ENCODE measurements at places on chromosomes 3 and 15.

- no peak for DNase-seq
Measured at GRCh38 chr15:69422336-69422895, 8.3 kb downstream of the KIF23 start.

DNA sequence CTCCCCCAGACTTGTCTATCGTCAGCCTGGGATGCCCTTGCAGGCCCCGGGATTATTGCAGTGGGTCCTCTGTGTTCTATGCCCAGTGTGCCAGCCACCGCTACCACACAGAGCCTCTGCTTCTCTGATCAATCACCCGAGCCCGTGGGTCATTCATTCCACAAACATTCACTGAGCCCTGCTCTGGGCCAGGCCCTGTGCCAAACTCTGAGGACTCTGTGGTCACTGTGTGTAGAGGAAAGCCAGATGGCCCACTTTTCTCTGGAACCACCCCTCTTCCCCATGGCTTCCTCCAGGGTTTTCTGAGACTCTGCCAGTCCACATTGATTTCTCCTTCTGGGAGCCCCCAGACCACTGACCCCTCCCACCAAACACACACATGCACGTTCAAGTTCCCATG lies 55.5 kb downstream of the BSN start:
- no peak for DNase-seq

GRCh38 chr15:68432441-68433064 lies 590 bp upstream of the ITGA11 start:
- no peak for DNase-seq

GRCh38 chr3:130849091-130849552 lies 44.8 kb upstream of the ATP2C1 start:
- no peak for DNase-seq

GRCh38 chr3:4708230-4708629 lies 215.1 kb downstream of the ITPR1 start:
- DNase-seq, result no peak

DNA sequence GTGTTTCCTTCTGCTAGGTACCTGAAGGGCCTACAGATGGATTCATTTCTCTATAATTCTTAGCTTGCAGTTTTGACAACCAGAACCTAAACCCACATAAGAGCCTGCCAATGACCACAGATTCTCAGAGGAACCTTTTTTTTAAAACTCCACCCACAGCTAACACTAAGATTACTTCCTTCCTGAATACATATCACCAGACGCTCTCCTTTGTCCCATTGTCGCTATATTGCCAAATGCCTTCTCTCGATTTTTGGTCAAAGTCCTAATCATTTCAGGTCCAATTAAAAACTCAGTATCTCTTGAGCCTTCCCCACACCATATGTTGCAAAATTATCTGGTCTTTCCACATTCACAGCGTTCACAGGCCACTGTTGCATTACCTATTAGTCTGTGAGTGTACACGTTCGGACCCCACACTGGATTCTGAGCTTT lies 12.4 kb downstream of the ZNF710 start:
- no peak for DNase-seq

DNA sequence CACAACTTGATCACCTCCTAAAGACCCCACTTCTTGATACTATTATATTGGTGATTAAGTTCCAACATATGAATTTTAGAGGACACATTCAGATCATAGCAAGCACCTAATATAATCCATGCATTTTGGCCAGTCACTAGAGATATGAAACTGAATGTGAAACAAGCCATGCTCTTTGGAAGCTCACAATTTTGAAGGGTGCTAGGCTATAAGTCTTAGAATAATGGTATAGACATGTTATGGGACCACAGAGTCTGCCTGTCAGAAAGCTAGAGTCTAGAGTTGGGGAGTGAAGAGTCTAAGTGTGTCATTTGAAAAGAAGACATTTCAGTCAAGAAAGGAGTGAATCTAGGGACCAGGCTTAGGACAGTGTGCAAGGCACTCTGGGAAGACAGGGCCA lies 186.4 kb upstream of the SLC24A5 start:
- no peak for DNase-seq

- DNase-seq, result peak; percentile 87
Measured at GRCh38 chr3:71875461-71875947, 90.6 kb upstream of the PROK2 start.

GRCh38 chr15:60392601-60392985 lies 5.2 kb downstream of the ANXA2 start:
- DNase-seq, result peak; percentile 44

DNA sequence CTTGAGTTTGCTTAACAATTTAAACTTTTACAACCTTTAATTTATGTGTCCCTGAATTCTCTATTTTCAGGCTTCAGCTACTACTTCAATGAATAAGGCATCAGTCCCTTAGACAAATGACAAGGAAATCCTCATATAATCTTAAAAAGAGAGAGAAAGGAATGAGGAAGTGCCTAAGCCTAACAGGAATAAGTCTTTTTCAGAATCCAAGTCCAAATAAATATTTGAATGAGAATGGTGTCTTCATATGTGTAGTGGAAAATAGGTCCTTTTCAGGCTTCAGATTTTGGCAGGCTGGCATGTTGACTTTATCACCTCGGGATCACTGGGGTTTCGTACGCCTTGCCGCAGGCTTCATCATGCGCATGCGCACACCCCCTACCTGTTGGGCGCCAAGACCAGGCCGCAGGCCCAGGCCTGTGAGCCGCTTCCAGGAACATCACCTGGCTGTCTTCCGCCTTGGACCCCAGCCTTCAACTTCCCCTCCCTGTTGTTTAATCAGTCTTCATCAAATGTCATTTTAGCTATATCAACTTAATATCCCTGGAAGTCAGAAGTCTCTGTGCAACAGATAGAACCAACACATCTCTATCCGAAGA lies 334.5 kb downstream of the SOX2 start:
- DNase-seq, result no peak

DNA sequence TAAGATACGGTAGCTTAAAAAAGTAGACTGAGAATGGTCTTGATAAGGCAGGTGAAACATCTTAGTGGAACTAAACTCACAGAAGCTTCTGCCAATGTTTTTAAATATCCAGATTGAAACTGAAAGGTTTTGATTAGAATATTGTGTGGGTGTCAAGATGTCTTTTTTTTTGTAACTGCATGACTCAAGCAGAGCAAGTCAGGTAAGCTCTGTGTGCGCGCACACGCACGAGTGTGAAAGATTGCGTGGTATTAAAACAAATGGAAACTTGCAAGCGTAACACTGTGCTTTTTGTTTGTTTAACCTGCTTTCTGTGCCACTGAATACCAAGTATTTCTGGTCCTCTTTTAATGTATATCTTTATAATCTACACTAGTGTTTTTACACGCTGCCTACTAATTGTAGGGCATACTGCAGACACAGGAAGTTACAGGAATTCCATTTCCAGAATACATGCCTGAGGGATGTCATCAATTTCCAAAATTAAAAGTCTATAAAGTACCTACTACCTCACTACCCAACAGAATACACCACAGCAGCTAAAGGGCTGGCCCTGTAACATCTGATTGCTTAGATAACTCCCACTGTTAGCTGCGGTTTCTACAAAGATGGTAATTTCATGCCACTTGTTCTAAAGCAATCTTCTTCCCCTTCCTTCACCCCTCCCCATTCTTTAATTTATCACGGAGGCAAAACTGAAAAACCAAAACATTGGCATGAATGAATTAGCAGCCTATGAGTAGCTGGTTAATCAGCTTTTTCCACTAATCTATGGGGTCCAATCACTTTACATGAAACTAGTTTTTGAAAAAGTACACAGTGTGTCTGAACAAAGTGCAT lies 472.8 kb downstream of the SHQ1 start:
- peak; percentile 38 for DNase-seq

DNA sequence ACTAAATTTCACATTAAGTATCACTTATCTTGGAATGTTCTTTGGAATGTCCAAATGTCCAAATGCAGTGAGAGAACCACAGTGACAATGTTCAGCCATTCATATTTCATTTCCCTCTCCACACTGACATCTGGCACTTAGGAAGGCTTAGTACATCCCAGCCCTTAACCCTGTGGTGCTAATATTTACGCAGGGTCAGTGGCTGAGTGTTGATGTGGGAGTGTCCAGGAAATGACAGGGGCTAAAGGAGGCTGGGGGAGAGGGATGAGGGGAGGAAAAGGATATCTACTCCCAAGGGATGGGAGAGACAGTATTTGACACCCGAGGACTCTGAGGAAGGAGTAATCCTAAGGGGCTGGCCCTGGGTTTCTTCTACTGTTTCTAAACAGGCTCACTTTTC lies 14.1 kb upstream of the CCR4 start:
- DNase-seq, result no peak

DNA sequence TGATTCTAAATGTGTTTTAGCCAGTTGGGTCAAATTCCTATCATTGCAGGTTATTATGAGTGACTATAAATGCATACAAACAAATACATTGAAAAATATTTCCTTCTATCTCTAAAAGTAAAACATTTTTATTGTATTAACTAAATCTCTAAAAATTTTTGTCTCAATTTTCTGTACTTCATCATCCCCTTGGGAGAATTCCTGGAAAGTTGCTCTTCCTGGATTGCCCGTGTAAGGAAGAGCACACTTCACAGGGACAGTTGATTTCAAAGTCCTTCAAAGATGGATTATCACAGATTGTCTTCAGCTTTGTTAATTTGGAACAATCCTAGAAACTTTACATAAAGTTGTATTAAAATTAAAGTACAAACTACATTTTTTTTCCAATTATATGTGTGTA lies 595.6 kb downstream of the ROBO1 start:
- no peak for DNase-seq

DNA sequence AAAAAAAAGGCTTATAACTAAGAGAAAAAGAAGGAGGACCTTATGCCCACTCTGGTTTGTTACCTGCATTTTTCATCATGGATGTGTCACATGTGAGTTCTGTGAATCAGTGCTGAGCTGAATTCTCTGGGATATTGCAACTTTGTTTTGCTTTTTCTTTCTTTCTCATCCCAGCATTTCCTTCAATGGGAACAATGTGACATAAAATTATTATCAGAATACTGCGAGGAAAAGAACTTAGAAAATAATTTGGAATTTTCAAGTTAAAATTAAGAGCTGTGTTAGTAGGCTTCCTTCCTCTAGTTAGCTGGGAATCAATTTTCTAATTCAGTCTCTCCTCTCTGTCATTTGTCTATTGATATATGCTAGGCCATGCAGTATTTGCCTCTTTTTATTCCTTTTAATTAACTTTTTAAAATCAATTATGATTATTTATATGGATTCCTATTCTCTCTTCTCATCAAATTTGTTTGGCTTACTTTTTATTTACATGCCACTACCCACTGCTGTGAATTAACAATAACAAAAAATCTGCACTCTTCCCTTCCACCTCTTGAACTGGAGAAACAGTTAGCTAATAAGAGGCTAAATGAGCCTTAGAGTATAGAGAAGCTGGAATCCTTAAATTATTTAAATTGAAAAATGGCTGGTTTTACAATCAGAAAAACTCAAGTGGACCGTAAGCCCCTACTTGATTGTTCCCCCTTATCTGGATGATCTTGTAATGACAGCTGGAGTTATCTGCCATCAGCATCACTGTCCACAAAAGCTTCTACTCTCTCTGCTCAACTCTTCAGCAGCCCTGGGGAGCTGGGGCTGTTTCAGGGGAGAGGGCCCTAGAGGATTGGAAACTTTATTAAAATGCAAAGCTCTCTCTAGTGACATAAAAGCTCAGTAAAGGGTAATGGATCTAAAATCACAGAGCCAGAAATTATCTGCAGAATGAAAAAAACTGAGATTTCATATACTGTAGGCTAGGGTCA lies 95.3 kb upstream of the SOX2 start:
- DNase-seq, result no peak

DNA sequence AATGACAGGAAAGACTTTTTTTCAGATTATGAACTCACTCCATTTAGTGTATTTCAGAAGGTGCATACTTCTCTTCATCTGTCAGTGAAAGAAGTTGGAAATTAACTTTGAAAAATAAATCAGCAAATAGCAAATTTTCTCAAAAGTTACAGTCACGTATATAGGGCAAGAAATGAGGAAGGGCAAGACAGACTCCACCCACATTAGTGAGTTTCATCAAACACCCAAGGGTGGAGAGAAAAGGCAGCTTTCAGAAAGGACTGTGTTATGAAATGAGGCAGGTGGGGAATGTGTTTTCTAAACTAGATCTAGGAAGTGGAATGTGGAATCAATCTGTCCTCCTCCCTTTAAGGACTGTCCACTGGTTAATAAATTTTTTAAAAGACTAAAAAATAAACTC lies 2.9 kb downstream of the SLC22A13 start:
- no peak for DNase-seq

DNA sequence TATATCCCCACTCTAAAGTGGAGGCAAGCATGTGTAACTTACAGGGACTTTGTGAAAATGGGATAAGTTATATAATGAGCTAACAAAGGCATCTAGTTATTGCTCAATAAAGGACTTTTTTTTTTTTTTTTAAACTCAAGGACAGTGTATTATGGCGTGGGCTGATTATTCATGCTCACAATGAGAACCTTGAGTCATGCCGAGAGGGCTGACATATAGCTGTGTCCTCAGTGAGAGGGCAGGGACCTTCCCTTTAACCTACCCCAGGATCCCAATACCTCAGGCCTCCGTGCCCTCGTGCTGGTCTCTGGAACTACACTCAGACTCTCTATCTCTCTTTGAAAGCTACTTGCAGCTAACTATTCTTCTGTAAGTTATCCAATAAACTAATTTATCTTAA lies 319.9 kb upstream of the ICE2 start:
- peak; percentile 69 for DNase-seq

DNA sequence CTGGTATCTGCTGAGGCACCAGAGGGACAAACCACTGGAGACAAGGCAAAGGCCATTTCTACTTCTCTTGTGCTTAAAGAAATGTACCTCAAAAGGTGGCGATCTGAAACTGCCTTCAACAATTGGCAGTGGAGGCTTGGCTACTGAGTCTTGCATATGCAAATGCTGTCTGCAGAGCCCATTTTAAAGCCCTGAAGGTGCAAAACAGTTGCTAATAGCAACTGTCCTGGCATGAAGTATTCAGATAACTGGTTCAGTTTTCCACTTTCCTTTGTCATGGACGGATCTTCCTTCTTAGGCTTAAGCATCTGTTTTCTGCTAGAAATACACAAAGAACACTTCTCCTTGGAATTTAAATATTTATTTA lies 71.4 kb upstream of the PSMD6 start:
- no peak for DNase-seq

DNA sequence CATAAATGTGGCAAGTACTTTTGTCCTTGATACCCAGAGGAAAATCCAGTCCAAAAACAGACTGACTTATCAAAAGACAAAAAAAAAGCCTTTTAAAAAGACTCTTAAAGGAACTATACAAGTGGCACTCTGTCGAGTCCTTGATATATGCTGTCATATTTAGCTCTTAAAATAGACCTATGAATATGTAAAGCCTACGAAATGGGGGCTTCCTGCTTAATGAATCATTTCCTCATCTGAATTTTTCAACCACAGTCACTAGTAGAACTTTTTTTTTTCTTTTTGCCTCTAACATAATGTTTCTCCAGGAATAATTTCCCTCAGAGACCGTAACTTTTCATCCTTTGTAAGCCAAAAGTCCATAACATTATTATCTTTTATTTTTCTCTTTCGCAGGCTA lies 95.8 kb downstream of the P3H2 start:
- DNase-seq, result no peak

Measured in activated CD4-positive, alpha-beta T cell treated with anti-CD3 and anti-CD28 coated beads, Interleukin-2, amount 50 U/mL, for 48 hours (primary cell).